ENCODE measurements at places on chromosomes 16 and 17. TPM values are rescaled to one million over a fixed set of nuclear protein-coding genes. Genes with fewer than 3 reads are reported as not detected.

TBCD gene
- 76.0 TPM for total RNA-seq

SPNS3 gene
- 2.4 TPM for total RNA-seq

NLRP1 gene
- 11.2 TPM for total RNA-seq

KRTAP4-1 gene
- not detected for total RNA-seq

DPEP1 gene
- total RNA-seq = not detected

FOXC2 gene
- total RNA-seq = 2.0 TPM

HEATR9 gene
- not detected for total RNA-seq

NPEPPS gene
- total RNA-seq = 93.2 TPM

HSBP1 gene
- total RNA-seq = 166 TPM

CCP110 gene
- 8.1 TPM for total RNA-seq

CDH3 gene
- not detected for total RNA-seq

TVP23A gene
- not detected for total RNA-seq

CNGB1 gene
- total RNA-seq = not detected

PRR29 gene
- 0.44 TPM for total RNA-seq

TBC1D3G gene
- total RNA-seq = not detected

PDP2 gene
- 3.2 TPM for total RNA-seq

USP43 gene
- not detected for total RNA-seq

MMP2 gene
- 109 TPM for total RNA-seq

LGALS9B gene
- total RNA-seq = not detected

DNAAF1 gene
- total RNA-seq = not detected

TBC1D26 gene
- not detected for total RNA-seq

GPRC5C gene
- total RNA-seq = 28.0 TPM

COPZ2 gene
- total RNA-seq = 62.2 TPM

BAIAP3 gene
- 0.37 TPM for total RNA-seq

RND2 gene
- 0.53 TPM for total RNA-seq

ZNF385C gene
- 0.37 TPM for total RNA-seq

ZFP3 gene
- 14.3 TPM for total RNA-seq

ZP2 gene
- total RNA-seq = not detected

APPBP2 gene
- total RNA-seq = 17.7 TPM

KLHL10 gene
- total RNA-seq = not detected

KRT9 gene
- total RNA-seq = not detected

LITAFD gene
- not detected for total RNA-seq

TERB1 gene
- total RNA-seq = not detected

ATP1B2 gene
- total RNA-seq = 4.5 TPM

CD300E gene
- 0.34 TPM for total RNA-seq

TSPAN10 gene
- 0.12 TPM for total RNA-seq

SAMD14 gene
- total RNA-seq = 2.9 TPM

CFAP119 gene
- 2.2 TPM for total RNA-seq

TBC1D3C gene
- not detected for total RNA-seq
